NCI-H2029 treated with DMSO at 0.1 percent for 48 hours (cell line): ENCODE measurements at places on chromosomes 6 and 20.

DNA sequence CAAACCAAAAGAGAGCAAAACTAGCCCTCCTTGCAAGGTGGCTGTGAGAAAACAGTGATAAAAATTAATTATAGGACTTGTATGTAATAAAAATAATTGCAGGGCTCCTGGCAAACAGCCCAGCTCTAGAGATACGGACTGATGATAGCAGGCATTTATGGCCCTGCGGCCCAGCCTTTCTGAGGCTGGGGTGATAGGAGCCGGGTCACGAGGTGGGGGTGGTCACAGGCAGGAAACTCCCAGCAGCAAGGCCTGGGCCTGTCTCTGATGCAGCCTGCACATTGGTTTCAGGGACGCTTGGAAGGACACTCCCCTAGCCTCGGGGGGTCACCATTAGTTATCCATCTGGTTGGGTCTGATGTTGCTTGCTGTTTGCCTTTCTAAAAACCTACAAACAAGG is 18.7 kb upstream of the TTPAL start:
- DNase-seq, result no peak

GRCh38 chr6:111175109-111175508 is 87.8 kb downstream of the SLC16A10 start:
- no peak for DNase-seq

DNA sequence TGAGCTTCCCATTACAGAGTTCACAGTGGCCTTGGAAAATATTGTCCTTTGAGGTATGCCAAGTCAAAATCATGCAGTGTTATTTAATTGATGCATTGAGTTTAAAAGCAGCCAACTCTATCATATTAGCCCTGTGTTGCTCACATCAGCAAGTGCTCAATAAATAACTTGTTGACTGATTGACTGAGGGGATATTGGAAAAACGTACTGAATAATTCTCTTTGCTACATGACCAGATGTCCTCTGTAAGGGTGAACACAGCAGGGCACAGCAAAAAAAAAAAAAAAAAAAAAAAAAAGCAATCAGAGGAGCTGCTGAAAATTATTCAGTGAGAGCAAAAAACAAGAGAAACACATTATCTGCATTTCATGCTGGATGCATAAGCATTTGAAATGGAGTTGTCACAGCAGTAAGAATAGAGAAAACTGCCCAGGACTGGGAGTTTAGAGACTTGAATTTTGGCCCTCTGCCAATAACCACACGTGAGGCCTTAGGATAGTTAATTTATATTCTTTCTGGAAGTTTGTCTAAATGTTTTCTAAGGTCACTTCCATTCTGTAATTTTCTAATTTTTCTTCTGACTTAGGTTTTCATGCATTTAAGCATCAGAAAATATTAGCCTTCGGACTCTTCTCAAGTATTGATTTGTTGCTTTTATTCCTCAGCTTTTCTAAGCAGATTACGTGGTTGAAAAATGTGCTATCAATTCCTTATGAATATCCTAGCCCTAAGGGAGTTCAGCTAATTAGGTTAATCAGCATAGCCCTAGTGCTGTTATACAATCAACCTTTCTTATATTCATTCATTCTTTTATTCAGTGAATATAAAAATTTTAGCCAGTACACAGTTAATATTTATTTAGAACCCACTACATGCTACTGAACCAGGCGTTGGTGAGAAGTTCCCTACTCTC is 246.8 kb upstream of the STXBP5 start:
- no peak for DNase-seq

DNA sequence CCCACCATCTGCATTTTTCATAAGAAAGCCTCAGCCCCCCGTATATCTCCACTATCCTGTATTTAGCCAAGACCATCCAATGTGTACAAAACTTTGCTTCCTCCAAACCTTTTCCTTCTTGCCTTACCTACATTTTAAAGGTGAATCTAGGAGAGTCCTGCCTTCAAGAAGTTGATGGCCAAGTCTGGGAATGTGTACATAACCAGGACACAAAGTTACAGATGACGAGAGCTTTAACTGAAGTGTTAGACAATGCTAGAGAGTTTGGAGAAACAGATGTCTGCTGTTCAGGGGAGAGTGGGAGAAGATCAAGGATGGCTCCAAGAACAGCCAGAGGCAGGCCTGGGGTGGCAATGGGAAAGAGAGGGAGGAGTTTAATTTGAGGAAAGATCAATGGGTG is 2.3 kb upstream of the UQCC2 start:
- no peak for DNase-seq

- no peak for DNase-seq
Observed at GRCh38 chr6:89251170-89251569, 34.0 kb upstream of the GABRR1 start.

DNA sequence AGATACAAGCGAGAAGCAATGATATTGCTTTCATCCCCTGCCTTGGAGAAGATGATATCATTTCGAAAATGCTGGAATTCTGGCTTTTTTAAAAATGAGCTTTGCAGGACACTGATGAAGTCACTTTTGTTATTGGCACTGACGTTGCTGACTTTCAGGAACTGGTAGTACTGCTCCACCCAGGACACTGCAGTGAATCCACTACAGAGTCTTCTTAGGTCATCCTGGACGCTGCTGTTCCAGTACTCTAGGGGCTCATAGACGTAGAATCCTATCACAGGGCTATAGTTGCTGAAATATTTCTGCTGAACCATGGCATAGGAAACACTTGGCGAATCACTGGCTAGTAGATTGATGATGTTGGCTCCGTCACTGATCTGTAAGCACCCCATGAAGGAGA is 97.2 kb downstream of the OPN5 start:
- DNase-seq, result no peak

DNA sequence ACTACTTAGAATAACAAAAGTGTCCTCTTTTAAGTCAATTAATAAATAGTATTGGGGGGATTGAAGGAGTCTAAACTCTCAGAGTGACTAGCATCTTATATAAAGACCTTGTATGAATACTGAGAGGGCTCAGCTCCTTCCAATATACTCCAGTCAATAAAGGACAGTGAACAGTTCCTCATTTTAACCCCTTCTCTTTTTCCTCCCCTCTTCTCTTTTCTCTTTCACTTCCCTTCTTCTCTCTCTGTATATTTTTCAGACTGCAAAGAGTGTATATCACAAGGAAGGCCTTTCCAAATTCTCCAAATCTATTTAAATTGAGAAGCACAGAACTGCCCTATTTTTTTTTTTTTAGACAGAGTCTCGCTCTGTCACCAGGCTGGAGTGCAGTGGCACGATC is 99.5 kb downstream of the CD164 start:
- DNase-seq, result no peak

DNA sequence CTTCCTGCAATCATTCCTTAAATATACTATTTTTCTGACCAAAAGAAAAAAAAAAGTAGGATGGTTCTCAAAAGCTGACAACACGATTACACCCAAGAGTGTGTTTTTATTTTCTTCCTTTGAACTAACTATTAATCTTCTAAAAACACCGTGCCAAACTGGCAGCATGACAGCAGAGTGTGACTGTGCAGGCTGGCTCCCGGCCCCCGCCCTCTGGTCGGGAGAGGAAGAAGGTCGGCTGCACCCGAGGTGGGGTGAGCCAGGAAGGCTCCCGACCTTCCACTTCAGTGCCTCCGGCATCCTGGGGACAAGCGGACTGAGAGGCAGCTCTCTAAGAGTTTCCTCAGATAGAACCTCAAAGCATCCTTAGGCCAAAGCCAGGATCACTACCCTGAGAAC is 29.2 kb downstream of the SLC22A23 start:
- no peak for DNase-seq
